Hippocampal formation (tissue), 2 donors: ENCODE measurements at places on chromosomes 1 and 21.
A peak's percentile ranks its signal among the peaks of the same experiment; 100 is the strongest.

GRCh38 chr1:906600-907420 is 16.9 kb upstream of the SAMD11 start:
- DNase-seq, result no peak

DNA sequence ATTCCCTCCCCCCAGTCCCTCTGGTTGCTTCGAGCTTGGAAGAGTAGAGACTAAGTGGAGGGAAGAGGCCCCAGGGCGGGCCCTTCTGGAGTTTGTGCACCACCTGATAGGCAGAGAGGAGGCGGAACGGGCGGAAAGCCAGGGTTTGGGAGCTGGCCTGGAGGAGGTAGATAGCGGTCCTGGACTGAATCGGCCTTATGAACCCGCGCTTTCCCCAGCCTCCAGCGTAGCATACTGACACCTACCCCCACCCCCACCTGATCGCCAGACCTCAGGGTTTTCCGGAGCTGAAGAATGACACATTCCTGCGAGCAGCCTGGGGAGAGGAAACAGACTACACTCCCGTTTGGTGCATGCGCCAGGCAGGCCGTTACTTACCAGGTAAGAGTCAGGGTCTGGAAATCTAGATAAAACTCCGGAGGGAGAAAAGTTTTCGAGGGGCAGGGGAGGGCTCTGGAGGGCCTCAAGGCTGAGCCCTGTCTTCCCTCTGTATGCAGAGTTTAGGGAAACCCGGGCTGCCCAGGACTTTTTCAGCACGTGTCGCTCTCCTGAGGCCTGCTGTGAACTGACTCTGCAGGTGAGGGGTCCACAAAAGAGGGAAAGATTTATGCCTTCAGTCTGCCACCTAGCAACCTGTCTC is 705 bp downstream of the UROD start:
- DNase-seq, result peak; percentile 23

GRCh38 chr1:185463433-185463832 is 146.4 kb upstream of the IVNS1ABP start:
- DNase-seq, result no peak

DNA sequence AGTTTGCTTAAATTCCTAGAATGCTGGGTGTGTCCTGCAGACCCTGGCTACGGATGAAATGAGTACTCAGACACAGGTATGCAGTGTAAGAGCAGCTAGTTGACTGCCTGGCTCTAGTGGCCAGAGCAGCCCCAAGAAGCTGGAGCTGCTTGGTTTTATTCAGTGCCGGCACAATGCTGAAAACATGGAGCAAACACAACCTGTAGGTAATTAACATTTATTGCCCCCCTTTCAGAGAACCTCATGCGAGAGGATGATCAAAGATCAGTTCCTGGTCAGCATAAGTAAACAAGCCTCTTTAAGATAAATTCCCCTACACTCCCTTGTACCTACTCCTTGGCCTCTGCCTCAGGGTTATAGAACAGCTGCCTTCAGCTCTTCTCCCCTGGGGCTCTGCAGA is 43.2 kb downstream of the MRPS6 start:
- DNase-seq, result no peak

- peak; percentile 39 for DNase-seq
These were observed 19.7 kb downstream of the RCC2 start for GRCh38 chr1:17419626-17420328.

GRCh38 chr1:228039986-228040385 is 33.2 kb downstream of the WNT3A start:
- DNase-seq, result no peak

GRCh38 chr21:21162786-21163185 is 164.6 kb downstream of the NCAM2 start:
- DNase-seq, result no peak

DNA sequence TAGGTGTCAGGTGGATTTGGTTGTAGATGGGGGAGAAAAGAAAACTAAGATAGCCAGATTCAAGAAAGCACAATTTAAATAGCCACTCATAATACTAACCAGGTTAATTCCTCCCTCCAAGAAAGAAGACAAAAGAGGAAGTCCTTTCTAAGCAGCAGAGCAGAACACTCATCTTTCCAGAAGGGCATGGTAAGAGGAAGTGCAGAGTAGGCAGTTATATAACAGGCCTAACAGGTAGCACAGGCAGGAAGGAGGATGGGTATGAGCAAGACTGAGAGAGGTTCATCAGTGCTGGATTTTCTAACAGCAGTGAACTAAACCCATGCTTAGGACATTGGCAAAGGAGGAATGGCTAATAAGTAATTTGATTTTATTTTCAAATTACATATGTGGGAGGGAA is 517.5 kb downstream of the PLPP3 start:
- DNase-seq, result no peak

DNA sequence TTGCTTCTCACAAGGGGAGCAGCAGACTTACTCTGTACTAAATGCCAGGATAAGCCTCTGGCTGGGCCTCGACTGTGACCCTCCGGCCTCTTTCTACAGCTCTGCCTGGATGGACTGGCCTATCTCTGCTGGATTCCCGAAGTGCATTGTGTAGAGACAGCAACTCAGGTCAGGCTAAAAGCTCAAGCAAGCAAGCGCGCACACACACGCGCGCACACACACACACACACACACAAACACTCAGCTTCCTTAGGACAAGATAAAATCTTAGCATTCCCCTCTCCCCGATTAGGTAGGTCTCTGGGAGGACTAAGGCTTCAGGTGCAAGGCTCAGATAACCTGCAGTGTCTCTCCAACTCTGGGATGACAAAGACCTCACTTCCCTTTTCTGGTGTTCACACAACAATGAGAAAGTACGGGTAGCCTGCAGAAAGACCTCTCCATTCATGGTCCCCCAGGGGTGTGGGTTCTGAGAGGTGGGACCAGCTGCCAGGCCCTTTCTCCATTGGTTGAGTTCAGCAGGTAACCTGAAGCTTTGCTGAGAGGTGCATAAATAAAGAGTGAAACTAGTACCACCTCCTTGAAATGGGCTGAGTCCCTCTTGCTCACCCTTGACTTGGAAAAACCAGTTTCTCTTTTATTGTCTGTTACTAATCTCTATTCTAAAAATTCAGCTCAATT is 155.1 kb upstream of the CAMK1G start:
- no peak for DNase-seq

DNA sequence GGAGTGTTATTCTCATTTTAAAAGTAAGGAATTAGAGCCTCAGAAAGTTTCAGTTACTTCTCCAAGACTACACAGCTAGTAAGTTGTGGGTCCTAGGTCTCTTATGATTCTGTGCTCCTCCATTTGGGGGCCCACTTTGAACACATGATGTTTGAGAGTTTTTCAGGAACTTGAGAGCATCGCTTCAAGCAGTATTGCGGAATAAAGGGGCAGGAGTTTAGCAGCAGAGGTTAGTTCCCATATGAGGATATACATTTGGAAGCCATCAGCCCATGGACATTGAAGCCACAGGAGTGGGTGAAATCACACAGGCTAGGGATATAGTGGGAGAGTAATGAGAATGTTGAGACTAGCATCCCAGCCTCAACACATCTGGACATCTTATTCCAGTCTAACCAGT is 143.2 kb downstream of the RASAL2 start:
- no peak for DNase-seq

DNA sequence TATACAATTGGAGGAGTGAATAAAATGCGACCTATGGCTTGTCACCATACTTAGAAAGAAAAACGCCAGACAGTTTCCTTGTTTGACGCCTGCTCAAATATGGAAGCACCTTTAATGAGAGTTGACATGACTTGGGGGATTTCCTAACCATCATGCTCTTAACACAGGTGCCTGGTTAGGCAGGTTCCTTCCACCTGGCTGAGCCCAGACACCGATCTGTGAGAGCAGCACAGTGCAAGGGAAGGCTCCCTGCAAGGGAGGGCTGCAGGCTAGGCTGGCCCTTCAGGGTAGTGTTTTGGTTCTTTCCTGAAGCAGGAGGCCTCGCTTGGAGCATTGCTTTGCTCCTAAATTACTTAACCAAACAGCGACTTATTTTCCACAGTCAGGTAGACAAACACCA is 24.6 kb upstream of the KLHDC8A start:
- DNase-seq, result no peak

- DNase-seq, result peak; percentile 85
These were observed 37.9 kb upstream of the CCDC27 start for GRCh38 chr1:3714284-3714741.

GRCh38 chr1:54296666-54297065 is 96.7 kb downstream of the MRPL37 start:
- no peak for DNase-seq

DNA sequence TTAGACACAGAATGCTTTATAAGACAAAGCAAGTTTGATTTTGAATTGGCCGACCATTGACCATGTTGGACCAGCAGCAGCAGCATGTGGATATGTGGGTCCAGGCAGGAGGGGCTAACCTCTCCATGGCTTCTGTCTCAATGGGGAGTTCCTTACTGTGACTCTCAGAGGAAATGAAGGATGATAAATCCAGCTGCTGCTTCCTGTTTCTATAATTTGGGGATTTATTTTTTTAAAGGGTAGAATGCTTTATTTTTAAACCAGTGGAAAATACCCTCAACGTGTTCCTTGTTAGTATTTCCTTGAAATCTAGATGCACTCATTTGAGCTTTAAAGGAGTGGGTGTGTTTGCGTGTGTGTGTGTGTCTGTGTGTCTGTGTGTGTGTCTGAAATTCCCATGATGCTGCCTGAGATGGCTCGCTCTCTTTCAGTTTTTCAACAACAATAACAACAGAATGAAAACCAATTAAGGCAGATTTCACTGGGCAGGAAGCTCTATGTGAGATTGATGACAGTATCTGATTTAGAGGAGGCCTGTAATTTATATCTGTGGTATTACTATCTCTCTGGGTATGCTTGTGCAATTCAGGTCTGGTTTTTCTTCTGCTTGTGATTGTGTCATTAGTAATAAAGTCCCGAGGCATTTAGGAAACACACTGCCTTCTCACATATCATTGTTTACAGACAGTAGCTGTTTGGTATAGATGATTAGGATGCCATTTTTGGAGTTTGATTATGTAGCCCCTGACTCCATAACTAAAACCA is 86.1 kb upstream of the ZNF326 start:
- DNase-seq, result no peak

GRCh38 chr1:8384577-8384976 is 66.7 kb downstream of the SLC45A1 start:
- DNase-seq, result no peak

DNA sequence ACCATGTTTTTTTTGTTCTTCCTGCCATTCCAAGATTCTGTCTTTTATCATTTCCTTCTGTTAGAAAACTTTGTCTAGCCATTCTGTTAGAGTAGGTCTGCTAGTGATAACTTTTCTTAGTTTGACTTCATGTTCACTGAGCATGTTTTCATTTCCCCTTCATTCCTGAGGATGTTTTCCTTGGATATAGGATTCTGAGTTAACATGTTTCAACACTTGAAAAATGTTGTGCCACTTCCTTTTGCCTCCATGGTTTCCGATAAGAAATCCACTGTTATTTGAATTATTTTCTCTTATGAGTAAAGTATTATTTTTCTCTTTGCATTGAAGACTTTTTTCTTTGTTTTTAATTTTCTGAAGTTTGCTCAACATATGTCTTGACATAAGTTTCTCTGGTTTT is 66.7 kb downstream of the ATP1A1 start:
- no peak for DNase-seq

- DNase-seq, result no peak
These were observed 7.8 kb downstream of the PODN start for GRCh38 chr1:53069663-53070327.

DNA sequence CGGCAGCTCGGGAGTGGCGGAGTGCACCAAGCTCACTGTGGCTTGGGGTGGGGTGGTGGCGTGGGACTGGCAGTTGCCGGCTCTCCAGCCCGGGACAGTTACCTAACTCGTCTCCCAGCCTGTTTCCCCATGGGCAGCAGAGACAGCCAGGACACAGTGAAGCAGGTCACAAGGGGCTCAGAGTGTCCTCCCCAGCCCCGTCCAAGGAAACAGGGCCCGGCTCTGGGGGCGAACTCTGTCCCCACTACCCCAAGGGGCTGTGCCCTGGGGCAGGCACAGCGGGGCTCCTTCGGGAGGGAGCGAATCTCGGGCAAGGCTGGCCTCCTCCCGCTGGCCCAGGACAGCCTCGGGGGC is 759 bp downstream of the GPR157 start:
- no peak for DNase-seq

DNA sequence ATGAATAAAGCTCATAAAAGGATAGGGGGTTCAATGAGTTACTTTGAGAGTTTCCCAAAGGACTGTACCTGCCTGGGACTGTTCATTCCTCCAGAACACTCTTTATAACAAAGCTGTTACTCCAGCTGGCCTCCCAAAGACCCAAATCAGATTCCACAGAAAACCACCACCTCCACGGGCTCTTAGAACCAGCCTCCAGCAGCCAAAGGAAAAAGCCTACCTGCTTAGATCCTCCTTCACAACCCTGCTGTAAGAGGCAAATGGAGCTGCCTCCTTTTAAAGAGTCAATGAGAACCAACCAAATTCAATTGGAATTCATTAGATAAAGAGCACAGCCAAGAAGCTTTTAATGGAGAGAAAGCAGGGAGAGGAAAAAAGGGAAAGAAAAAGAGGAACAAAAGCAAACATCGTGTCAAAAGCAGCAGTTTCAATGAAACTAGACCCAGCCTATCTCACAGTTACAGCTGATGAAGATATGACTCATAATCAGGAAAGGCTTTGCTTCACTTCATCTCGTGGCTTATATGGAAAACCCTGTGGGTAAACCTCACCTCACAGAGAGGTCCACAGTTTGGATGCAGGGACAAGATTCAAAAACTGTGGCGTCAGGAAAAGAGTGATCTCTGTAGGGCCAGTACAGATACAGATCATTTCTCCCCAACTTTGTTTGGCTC is 27.8 kb upstream of the FMO4 start:
- DNase-seq, result no peak

GRCh38 chr1:74733604-74734484 is 892 bp downstream of the TYW3 start:
- DNase-seq, result peak; percentile 69

- DNase-seq, result no peak
These were observed 11.3 kb downstream of the WNT3A start for GRCh38 chr1:228018125-228018398.

DNA sequence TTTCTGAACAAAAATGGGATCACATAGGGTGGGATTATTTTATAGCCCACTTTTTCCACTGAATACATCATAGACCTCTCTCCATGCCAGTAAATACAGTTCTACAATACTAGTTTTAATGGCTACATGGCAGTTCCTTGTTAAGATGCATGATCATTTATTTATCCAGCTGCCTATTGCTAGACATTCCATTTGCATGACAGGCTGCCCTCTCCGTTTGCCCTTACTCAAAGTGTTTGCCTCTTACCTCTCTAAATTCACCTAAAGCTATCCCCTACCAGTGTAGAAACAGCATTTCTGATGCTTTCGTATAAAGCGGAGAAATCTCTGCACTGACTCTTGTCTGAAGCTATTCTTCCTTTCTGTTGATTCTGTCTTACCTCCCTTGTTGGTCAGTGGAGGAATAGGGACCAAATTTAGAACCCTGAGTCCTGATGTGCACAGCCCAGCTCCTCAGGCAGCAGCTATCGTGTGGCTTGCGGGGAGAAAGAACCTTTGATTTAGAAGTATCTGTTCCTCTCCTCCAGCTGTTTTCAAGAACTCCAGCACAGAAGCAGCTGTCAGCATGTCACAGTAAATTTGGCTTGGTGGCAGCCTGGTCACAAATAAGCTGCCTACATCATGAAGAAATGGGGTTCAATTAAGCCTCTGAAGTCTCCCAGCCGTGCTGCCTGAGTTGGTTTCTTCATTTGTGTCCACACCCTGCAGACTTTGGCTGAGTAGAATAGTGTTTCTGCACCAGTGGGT is 337.3 kb downstream of the PRDM2 start:
- no peak for DNase-seq
